ENCODE measurements at places on chromosomes 4 and X.

DNA sequence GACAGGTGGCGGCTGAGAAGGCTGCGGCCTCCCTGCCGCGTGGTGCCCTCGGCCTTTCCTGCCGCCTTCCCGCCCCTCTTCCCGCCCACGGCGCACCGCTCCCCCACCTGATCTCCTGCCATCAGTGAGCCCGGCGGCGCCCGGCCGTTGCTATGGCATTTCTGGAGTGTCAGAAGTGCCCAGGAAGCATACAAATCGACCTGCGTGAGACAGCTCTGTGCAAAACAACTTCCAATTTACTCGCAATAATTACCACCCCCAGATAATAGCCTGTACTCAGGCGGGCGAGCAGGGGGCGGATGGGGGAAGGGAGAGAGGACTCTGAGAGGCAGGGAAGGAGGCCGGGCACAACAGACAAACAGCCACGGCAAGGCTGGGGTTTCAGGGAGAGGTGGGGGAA is 16.6 kb upstream of the ERCC6L start:
- no peak for DNase-seq

GRCh38 chr4:169634975-169635374 is 14.6 kb downstream of the CLCN3 start:
- no peak for DNase-seq

GRCh38 chrX:14528629-14529289 is 577 bp upstream of the GLRA2 start:
- peak; percentile 71 for DNase-seq

DNA sequence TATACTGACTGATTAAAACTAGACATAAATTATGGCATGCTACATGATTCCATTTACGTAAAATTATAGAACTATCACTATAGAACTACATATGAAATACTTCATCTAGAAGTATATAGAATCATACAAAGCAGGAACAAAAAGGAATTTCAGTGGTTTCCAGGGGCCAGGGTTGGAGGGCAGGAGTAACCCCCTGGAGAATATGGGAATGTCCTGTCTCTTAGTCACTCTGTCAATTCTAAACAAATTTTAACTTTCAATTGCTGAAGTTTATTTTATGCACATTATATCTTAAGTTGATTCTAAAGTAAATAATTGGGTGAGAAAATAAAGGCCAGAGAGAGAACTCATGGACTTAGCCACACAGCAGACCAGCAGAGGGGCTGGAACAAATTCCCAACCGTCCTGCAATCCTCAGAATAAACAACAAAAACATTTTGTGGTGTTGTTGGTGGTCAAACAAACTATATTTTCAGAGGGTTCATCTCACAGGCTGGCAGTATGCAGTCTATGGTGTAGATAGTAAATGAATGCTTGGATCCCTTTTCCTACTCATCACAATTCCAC is 476.9 kb upstream of the SLIT2 start:
- DNase-seq = no peak

DNA sequence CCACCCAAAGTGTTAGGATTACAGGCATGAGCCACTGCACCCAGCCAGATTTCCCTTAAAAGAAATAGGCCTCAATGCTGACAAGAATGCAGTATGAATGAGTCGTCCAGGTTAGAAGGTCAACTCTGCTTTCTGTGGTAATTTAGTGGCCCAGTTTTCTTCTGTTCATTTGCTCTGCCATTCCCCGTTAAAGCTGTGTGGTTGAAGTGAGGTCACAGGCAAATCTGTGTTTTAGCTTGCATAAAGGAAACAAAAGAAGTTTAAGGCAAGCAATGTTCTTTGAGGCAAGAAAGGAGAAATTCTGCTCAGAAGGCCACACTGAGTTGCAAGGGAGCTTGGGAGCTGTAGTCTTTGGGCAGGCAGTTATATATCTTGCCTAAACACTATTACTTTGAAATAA is 176.8 kb downstream of the LARP7 start:
- DNase-seq = no peak
